ENCODE measurements at places on chromosomes 7 and 10.
A peak's percentile ranks its signal among the peaks of the same experiment; 100 is the strongest.

- no peak for DNase-seq
These were observed 119.5 kb upstream of the UNC5B start for GRCh38 chr10:71092812-71093401.

- no peak for DNase-seq
These were observed 10.7 kb upstream of the GJD4 start for GRCh38 chr10:35594115-35595079.

DNA sequence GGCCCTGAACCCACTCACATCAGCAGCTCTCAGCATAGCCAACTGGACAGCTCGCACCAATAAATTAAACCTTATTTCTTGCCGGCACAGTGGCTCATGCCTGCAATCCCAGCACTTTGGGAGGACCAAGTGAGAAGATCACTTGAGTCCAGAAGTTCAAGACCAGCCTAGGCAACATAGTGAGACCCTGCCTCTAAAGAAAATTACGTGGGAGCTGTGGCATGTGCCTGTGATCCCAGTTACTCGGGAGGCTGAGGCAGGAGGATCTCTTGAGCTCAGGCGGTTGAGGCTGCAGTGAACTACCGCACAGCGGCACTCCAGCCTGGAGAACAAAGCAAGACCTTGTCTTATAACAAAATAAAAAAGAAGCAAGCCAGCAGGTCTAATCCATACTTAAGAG lies 75.7 kb downstream of the SEPTIN14 start:
- no peak for DNase-seq

- no peak for DNase-seq
These were observed 35.0 kb downstream of the RAMP3 start for GRCh38 chr7:45192621-45193041.

- no peak for DNase-seq
These were observed 75.6 kb upstream of the GPR22 start for GRCh38 chr7:107394276-107394675.

DNA sequence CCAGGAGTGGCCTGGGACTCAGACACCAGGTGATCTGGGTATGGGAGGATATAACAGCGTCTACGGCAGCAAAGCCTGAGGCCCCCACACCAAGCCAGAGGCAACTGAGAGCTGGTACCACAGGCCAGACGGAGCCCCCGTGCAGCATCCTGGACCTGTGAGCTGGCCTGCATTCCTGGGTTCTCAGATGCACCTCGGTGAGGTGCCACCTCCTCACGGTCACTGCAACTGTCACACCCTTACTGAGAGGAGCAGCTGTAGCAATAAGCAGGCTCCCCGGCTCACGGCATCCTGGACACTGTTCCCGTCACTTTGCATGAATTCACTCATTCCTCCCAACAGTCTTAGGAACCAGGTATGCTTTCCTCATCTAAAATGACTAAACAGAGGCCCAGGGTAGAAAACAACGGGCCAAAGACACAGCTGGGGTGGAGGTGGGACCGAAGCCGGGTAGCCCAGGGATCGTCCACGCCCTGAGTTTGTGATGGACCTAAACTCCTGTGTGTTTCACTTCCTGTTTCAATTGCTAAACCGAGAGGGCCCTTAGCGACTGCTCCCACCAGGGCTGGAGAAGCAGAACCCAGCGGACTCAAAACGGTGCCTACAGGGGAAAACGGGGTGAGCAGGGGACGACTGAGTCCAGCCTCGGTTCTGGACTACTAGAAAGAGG lies 98.7 kb downstream of the CTBP2 start:
- DNase-seq: no peak

GRCh38 chr7:124536156-124536762 lies 229.3 kb downstream of the GPR37 start:
- DNase-seq: no peak

DNA sequence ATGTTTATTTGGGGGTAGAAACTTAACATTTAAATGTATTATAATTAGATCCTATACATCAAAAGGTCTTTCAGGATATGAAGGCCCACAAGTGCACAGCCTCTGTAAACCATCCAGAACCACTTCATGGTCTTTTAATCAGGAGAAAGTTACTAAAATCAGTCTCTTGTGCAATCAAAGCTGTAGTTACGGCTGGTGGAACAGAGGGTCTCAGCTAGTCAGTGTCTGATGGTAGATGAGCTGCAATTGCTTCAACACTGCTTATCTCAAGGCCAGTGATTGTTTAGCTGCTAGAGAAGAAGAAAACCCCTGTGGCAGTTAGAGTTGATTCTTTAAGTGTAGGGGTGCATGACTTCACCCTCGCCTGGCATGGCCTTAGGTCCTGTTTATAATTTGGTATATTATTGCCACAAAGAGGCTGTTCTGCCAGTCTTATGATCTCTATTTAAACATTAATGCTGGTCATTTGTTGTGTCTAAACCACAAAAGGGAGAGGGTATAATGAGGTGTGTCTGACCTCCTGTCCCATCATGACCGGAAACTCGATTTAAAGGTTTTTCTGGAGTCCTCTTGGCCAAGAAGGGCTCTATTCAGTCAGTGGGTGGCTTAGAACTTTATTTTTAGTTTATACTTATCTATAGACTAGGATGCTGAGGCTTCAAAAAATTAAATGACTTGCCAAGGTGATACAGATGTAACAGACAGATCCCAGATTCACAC lies 21.3 kb downstream of the MSRB2 start:
- DNase-seq: no peak

- DNase-seq: no peak
These were observed 336.0 kb downstream of the SUGCT start for GRCh38 chr7:40470817-40471216.

DNA sequence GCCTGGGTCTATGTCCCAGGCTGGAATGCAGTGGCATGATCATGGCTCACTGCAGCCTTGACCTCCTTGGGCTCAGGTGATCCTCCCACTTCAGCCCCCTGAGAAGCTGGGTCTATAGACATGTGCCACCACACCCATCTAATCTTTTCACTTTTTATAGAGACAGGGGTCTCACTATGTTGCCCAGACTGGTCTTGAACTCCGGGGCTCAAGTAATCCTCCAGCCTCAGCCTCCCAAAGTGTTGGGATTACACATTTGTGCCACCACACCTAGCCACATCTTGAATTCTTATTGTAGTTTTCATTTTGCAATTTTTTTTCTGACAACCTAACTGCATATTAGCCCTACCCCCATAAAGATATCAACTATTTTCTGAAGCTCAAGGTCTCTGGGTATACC lies 18.4 kb upstream of the COL1A2 start:
- DNase-seq: no peak

- DNase-seq: no peak
These were observed 81.9 kb downstream of the CREM start for GRCh38 chr10:35208536-35208935.

GRCh38 chr7:43834463-43835251 lies 34.7 kb downstream of the MRPS24 start:
- DNase-seq: peak; percentile 5

- DNase-seq: no peak
These were observed 91.8 kb downstream of the CHST15 start for GRCh38 chr10:124001391-124002148.

DNA sequence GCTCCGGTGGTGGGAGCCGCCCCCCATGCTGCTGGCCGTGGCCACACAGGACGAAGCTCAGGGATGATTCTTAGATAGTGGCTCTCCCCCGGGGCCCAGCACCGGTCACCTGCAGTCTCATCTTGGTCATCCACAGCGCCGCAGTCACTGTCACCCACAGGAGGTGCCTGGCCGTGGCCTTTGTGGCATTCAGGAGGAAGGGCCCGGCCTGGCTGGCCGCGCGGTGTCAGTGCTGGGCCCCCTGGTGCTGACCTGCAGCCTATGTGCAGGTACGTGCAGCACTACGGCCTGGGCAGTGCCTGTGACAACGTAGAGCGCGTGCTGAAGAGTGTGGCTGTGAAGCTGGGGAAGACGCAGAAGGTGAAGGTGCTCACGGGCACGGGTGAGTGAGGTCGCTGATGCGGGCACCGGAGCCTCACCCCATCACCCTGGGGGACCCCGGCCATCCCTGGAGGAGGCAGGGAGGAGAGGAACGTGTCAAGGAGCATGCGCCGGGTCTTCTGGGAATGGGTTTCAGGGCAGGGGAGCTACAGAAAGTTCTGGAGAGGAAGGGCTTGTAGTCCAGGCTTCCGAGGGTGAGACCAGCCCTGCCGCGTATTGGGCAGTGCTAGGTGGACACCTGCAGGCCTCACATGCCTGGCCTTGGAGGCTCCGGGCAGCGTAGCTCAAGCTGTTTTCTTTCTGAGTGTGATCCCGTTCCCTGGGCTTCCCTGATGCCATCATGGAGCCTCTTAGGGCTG lies 5.0 kb downstream of the SPRN start:
- DNase-seq: no peak

GRCh38 chr7:87060288-87060537 lies 759 bp upstream of the ELAPOR2 start:
- no peak for DNase-seq

GRCh38 chr7:84529480-84530205 lies 335.1 kb upstream of the SEMA3A start:
- no peak for DNase-seq

DNA sequence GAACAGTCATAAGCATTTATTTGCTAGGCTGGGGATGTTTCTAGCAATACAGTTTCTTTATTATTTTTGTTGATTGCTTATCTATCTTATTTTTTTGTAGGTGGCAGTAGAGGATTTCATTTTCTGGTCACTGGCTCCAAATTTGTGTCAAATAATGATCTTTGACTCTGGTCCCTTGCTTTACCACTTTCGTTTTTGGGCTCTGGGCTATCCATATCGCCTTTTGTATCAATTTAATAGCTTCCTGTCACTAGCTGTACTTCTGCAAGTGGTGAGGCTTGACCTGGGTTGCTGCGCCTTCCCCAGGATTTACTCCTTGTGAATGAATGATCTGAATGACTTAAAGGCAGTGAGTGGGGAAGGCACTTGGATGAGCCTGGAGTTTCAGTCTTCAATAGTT lies 48.4 kb downstream of the MDFIC start:
- DNase-seq: no peak

DNA sequence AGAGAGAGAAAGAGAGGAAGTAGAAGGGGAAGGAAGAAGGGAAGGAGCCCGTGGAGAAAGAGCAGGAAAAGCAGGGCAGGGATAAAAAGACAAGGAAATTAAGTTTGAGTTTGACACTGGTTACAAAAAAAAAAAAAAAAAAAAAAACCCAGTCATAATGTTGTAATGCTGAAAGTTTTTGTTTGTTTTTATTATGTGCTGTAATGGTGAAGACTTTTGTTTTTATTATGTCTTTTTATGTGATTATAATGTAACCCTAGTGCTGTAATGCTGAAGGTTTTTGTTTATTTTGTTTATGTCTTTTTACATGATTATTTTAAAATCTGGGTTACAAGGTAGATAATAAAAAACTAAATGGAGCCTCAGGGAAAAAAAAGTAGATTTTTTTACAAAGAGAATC lies 184.8 kb downstream of the SEMA3A start:
- DNase-seq: no peak

GRCh38 chr7:132355048-132355447 lies 221.2 kb downstream of the PLXNA4 start:
- DNase-seq: no peak

DNA sequence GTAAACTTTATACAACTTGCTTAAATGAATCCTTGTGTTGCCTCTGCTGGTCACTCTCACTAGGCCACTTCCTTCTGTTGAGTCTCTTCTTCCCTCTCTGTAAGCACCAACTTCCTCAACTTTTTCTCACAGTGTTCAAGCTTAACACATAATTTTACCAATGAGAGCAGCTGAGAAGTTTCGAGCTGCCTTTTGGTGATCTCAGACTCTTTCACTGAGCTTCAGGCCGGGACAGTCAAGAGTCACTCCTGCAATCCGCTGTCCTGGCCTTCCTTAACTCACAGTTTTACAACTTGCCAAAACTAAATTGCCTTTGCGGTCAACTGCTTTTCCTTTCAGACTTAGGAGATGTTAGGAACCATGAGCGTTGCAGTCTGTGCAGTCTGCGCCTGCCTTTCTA lies 47.4 kb downstream of the PRPF18 start:
- DNase-seq: no peak

DNA sequence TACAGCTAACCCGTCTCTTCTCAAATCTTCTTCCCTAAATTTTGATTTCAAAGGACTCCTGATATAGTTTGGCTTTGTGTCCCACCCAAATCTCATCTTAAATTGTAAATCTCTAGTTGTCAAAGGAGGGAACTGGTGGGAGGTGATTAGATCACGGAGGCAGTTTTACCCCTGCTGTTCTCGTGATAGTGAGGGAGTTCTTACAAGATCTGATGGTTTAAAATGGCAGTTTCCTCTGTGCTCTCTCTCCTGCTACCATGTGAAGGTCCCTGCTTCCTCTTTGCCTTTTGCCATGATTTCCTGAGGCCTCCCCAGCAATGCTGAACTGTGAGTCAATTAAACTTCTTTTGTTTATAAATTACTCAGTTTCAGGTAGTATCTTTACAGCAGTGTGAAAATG lies 269.3 kb downstream of the POLR1F start:
- no peak for DNase-seq

DNA sequence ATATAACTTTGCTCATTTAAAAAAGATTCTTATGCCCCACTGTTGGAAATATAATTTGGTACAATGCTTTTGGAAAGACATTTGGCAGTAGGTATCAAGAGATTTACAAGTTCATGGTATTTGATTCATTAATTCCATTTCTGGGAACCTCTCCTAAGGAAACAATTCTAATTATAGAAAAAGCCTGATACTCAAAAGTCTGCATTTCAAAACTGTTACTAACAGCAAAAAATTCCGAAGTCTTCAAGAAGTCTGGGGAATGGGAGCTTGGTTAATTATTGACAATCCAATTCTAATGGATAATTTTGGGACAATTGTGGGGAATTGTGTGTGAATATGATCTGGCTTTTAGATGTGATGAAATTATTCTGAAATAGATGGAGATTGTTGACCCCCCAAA lies 59.6 kb downstream of the HDAC9 start:
- DNase-seq: no peak

- no peak for DNase-seq
These were observed 9.0 kb downstream of the SLC16A12 start for GRCh38 chr10:89526358-89526757.

DNA sequence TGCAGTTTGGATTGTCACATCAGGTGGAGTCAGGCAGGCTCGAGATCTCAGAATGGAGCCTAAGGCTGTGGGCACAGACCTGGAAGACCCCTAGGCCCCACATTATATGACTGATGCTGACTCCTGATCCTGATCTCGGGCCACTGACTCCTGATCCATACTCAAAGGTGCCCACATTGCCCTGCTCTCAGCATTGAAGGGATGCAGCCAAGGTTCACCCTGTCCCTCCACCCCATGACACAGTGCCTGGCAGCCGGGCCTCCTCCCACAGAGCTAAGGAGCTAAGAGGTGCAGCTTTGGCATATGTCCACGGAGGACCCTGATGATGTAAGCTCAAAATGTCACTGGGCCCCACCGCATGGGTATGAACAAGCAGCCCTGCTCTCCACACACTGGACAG lies 36.6 kb downstream of the TCERG1L start:
- no peak for DNase-seq

- no peak for DNase-seq
These were observed 6.9 kb upstream of the CALML5 start for GRCh38 chr10:5506246-5506645.

DNA sequence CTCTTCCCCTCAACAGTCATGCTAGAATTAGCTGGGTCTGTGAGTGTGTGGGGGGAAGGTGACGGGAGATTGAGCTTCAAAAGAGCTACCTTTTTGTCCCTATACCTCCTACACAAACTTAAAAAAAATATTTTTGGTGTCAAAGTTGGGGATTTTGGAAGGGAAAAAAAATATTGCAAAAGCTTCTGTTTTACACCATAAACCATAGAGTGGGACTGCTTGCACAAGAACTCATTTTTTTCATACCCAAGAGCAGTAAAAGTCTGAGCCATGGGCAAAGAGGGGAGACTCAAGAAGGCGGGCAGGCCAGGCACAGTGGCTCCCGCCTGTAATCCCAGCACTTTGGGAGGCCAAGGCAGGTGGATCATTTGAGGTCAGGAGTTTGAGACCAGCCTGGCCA lies 9.4 kb upstream of the ZDHHC4 start:
- no peak for DNase-seq

- DNase-seq: no peak
These were observed 256.9 kb downstream of the STK31 start for GRCh38 chr7:23966941-23967340.

All from T-helper 17 cell (primary cell).